ENCODE measurements at places on chromosomes 16 and 17.
A peak's percentile ranks its signal among the peaks of the same experiment; 100 is the strongest.

- H3K4me1 ChIP-seq = peaks cover 22% of the 10 kb centered on the region
- DNase-seq = no peak
- H3K27ac ChIP-seq = peak overlapping the region; percentile 99
- H3K4me3 ChIP-seq = peak overlapping the region; percentile 92
Measured at GRCh38 chr16:30921459-30921747, 2.0 kb upstream of the FBXL19 start.

DNA sequence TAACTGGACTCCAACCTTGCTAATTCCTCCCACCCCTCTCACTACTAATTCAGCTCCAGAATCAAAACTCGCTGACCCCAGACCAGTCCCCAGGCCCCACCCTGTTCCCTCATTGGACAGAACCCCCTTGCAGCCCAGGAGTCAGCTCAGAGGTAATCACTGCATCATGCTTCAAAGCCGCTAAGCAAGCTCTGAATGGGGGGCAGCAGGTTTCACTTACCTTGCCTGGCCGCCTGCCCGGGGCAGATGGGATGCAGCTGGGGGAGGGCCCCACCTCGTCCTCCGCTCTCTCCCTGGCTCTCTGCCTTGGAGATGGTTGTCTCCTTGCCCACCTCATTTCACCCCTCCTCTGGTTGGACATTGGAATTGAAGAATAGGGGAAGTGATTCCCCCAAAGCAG, 4.8 kb upstream of the NGFR start:
- peaks cover 11% of the 10 kb centered on the region for H3K4me1 ChIP-seq
- H3K27me3 ChIP-seq = peaks cover 69% of the 10 kb centered on the region
- H3K36me3 ChIP-seq = no peaks in the 10 kb centered on the region
- DNase-seq = no peak
- H3K27ac ChIP-seq = no peak overlapping the region

- no peaks in the 10 kb centered on the region for H3K27me3 ChIP-seq
- H3K4me1 ChIP-seq = peaks cover 22% of the 10 kb centered on the region
- peak within 1 kb of the TSS; percentile 46 for H3K27ac ChIP-seq
- H3K4me3 ChIP-seq = peak within 1 kb of the TSS; percentile 61
- DNase-seq = no peak
- H3K36me3 ChIP-seq = peaks cover 22% of the 10 kb centered on the region
Measured at GRCh38 chr16:566475-567372, at the start of gene NHLRC4. Gene NHLRC4 (plus strand): TSS chr16:567005. CDS start chr16:568048, 1,043 bp downstream.

DNA sequence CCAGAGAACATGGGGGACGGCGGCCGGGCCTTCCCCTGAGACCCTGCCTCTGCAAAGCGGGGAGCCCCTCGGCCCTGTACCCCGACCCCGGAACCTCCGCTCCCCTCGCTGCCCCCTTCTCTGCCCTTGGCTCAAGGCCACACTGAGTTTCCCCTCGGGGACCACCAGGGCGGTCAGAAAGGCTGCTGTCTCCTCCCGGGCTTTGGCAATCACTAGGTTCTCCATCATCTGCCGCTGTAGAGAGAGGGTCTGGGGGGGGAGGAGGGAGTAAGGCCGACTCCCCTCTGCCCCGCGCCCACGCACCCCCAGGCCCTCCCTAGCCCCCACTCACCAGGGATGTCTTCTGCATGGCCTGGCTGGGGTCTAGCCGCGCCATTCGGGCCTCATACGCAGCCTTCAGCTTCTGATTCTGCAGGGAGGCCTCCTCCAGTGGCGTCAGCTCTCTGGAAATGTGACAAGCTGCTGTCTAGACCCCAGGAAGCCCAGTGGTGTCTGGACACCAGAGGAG, 8.4 kb downstream of the VPS9D1 start:
- H3K36me3 ChIP-seq = peaks cover 2% of the 10 kb centered on the region
- no peaks in the 10 kb centered on the region for H3K27me3 ChIP-seq
- no peak for DNase-seq
- H3K4me1 ChIP-seq = peaks cover 2% of the 10 kb centered on the region
- no peak overlapping the region for H3K27ac ChIP-seq

DNA sequence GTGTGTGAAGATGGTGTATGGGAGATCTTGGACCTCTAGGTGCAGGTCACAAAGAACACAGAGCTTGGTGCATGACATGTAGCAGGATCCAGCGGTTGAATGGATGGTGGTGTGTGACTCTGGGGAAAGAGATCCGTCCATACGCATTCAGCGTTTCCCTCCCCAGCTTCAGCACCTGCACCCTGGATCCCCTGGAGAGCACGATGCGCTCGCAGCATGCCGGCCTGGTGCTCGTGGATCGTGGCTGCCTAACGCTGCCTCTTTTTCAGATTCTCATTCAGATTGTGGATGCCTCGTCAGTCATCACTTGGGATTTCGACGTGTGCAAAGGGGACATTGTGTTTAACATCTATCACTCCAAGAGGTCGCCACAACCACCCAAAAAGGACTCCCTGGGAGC, 70.9 kb downstream of the SEC14L1 start:
- no peak for DNase-seq
- no peaks in the 10 kb centered on the region for H3K4me1 ChIP-seq
- no peak overlapping the region for H3K4me3 ChIP-seq
- peaks cover 72% of the 10 kb centered on the region for H3K36me3 ChIP-seq

GRCh38 chr17:83080858-83081683, 1.7 kb downstream of the METRNL start:
- peaks cover 44% of the 10 kb centered on the region for H3K4me1 ChIP-seq
- H3K27me3 ChIP-seq = no peaks in the 10 kb centered on the region
- DNase-seq = peak; percentile 63
- H3K36me3 ChIP-seq = peaks cover 65% of the 10 kb centered on the region
- H3K4me3 ChIP-seq = peak overlapping the region; percentile 83

GRCh38 chr16:85077039-85077438, 35.2 kb downstream of the CIBAR2 start:
- H3K27me3 ChIP-seq = no peaks in the 10 kb centered on the region
- no peaks in the 10 kb centered on the region for H3K4me1 ChIP-seq
- no peak overlapping the region for H3K27ac ChIP-seq
- no peak overlapping the region for H3K4me3 ChIP-seq

- no peaks in the 10 kb centered on the region for H3K4me1 ChIP-seq
- no peaks in the 10 kb centered on the region for H3K36me3 ChIP-seq
- no peak for DNase-seq
- H3K27ac ChIP-seq = no peak overlapping the region
- H3K4me3 ChIP-seq = no peak overlapping the region
- no peaks in the 10 kb centered on the region for H3K27me3 ChIP-seq
Measured at GRCh38 chr16:48936811-48937210, 326.8 kb upstream of the N4BP1 start.

Measured in effector memory CD8-positive, alpha-beta T cell (primary cell).